ENCODE measurements at places on chromosomes 16 and 17.

- DNase-seq, result no peak
These were observed 99.3 kb downstream of the METRNL start for GRCh38 chr17:83178533-83179304.

GRCh38 chr16:17273142-17273561 lies 197.6 kb downstream of the XYLT1 start:
- DNase-seq, result peak; percentile 58

DNA sequence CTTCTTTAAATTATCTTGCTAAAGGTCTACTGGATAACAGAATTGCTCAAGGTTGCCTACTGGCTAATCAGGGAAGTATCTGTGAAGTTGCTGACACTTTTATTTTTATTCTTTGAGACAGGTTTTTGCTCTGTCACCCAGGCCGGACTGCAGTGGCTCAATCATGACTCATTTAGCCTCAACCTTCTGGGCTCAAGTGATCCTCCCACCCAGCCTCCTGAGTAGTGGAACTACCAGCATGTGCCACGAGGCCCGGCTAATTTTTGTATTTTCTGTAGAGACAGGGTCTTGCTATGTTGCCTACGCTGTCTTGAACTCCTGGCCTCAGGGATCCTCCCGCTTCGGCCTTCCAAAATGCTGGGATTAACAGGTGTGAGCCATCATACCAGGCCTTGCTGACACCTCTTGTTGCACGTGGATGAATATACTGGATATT lies 43.1 kb downstream of the GLG1 start:
- DNase-seq, result no peak

GRCh38 chr17:15319452-15320010 lies 21.9 kb downstream of the TEKT3 start:
- no peak for DNase-seq

DNA sequence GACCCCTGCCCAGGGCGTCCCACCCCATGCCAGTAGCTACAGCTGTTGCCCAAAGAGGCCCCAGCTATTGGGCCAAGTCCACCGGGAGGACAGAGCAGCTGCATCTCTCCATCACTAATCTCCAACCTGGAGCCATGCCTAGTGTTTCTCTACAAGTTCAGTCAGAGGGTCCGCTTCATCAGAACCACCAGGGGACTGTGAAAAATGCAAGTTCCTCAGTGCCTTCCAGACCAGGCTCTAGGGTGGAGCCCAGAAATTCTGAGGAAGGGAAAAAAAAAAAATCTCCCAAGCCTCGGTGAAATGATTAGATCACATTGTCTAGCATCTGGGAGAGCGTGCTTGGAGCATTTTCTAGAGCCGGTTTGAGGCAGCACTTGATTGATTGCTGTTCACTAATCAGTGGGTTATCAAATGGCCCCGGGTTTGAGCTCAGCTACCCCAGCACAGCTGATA lies 22.4 kb upstream of the HERPUD1 start:
- DNase-seq, result no peak

DNA sequence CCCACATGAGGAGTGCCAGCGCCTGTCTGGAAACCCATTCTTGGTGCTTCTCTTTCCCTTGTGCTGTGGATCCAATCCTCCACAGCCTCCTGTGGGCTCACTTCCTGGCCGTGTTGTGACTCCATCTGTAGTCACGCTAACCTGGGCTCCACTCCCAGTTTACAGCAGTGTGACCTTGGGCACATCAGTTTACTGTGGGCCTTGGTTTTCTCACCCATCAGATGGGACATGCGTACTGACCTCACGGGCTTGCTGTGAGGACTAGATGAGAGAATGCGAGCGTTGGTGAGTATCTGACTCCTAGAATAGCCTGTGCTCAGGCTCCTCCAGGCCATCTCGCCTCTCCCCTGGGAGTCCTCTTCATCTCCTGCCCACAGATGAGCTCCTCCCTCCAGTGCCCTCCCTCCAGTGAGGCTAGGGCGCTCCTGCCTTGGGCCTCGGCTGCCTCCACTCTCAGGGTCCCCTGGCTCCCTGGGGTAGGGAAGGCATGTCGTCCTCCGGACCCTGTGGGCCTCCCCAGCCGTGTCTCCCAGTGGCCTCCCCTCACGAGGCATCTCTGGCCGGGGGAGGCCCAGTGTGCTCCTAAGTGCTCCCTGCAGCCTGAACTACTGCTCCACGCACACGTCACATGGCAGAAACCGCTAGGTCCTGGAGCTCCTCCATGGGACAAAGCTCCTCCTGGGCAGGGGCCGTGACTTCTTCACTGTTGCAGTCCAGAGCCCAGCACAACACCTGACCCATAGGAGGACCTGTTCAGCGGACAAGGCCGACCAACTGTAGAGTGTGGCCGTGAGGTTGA lies 5.2 kb upstream of the FOXJ1 start:
- DNase-seq, result no peak

- DNase-seq, result no peak
These were observed 2.4 kb downstream of the CCL2 start for GRCh38 chr17:34257299-34257985.

DNA sequence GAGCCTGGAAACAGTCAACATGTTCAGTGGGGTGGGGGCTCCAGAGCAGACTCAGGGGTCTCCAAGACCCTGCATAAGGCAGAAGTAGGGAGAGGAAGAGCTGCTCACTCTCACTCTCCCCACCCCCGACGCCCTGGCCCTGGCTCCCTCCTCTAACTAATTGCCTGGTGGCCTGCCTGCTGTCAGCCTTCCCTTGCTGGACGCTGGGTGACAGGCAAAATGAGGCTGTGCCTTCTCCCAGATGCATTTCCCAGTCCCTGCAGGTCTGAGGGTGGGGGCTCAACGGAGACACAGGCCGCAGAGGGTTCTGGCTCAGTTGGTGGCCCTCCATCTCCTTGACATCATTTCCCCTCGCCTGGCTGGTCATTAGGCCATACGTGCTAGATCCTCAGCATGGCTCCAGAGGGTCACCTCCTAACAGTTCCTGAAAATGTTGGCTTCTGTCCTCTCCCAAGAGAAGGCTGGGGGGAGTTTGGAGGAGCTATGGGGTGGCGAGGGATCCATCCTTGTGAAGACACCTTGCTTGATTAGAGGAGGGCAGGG lies 1.4 kb downstream of the FMNL1 start:
- no peak for DNase-seq

DNA sequence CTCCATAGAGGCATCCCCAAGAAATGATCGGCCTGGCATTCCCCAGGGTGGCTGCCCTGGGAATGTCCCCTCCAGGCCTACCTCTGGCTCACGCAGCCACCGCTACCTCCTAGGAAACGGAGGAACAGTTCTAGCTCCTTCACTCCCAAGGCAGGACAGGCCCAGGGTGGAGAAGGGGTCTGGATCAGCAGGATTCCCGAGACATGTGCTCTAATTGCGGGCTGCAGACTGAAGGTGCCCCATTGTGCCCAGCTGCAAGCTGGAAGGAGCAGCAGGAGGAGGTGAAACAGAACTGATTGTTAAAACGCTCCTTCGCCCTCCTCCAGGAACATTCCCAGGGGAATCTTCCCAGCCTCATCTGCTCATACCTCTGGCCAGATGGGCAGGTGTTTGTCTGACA lies 40.8 kb downstream of the SCNN1G start:
- DNase-seq, result no peak

GRCh38 chr16:81440888-81441761 lies 3.5 kb upstream of the CMIP start:
- no peak for DNase-seq

- DNase-seq, result no peak
These were observed 25.3 kb downstream of the MGRN1 start for GRCh38 chr16:4649744-4650442.

- no peak for DNase-seq
These were observed 428 bp downstream of the TUFM start for GRCh38 chr16:28845761-28846079.

DNA sequence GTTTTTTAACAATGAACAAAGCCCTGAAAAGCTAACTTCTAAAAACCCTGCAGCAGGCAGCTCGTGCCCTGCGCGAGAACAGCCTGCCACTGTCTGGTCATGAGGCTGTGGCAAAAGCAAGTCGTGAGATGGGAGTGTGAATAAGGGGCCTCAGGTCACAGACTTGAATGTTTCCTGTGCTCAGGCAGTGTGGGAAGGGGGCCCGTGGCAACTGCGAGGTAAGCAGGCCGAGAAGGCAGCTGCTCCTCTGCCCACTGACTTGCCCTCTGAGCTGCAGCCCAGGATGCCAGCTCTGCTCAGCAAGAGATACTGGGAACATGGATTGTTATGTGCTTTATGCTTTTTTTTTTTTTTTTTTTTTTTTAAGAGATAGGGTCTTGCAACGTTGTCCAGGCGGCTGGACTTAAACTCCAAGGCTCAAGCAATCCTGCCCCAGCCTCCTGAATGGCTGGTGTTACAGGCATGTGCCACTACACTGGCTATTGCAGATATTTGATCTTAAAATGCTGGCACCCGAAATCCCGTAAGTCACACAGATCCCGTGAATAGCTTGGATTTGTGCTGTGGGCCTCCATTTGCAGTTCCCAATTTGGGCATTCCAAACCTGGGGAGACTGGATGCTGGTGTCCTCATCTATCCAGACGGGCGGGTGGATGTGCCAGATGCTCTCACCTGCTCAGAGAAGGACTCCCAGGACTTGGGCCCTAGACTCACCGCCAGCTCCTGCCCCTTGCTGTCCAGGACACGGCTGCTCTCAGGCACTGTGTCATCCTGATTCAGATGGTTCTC lies 44.0 kb downstream of the UBN1 start:
- no peak for DNase-seq

DNA sequence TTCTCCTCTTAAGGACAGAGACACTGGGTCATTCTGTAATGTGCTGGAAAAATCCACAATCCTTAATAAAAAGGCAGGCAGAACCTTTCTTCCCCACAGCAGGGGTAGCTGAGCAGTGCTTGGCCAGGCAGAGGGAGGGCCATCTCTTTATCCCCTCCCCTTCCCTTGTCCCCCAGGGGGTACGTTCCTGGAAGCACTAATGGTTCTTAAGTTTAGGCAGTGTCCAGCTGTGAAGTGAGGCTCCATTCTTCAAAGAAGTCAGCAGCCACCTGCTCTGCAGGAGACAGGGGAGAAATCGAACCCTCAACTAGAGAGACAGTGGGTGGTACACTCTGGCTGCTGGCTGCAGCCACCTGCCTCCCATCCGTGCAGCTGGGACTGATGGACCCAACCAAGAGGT lies 533.9 kb upstream of the CDH11 start:
- DNase-seq, result no peak

DNA sequence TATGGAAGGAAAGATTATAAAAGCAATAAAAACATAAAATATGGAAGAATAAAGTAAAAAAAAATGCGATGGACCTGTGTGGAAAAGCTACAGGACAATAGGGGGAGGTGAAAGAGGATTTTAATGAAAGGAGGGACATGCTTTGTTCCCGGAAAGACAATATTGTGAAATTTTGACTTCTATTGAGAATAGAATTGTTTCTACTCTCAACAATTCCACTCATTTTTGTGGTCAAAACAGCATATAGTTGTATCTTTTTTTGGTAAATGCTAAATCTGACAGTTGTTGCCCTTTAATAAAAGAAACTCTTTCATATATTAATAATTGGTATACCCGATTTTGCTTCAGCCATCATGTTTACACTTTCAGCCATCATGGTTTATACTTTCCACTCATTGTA lies 22.9 kb upstream of the APPBP2 start:
- DNase-seq, result no peak

GRCh38 chr17:76397687-76398522 lies 13.5 kb downstream of the SPHK1 start:
- peak; percentile 90 for DNase-seq

- no peak for DNase-seq
These were observed 25.3 kb downstream of the PRSS54 start for GRCh38 chr16:58269526-58269925.

DNA sequence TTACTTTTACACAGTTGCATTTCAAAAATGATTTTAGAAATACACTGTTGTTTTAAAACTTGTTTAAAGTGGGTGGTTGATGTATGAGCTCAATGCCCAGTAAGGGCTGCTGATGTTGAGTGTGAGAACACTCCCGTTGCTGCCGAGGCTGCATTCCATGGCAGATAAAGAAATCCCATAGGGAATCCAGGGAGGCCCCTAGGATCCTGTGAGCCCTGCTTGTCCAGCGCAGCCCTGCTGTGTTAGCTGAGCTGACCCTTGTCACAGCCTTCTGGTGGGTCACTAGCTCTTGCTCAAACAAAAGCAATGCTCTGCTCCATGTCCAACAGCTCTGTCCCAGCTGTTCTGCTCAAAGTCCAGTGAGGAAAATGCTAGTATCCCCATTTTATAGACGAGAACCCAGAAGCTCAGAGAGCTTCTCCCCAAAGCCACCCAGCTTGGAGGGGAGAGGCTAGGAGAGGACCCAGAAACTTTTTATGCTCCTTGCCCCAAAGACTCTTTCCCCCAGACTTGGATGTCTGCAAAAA lies 18.6 kb upstream of the COL1A1 start:
- no peak for DNase-seq

- DNase-seq, result no peak
These were observed 351.7 kb downstream of the NPIPA8 start for GRCh38 chr16:17984810-17985209.

DNA sequence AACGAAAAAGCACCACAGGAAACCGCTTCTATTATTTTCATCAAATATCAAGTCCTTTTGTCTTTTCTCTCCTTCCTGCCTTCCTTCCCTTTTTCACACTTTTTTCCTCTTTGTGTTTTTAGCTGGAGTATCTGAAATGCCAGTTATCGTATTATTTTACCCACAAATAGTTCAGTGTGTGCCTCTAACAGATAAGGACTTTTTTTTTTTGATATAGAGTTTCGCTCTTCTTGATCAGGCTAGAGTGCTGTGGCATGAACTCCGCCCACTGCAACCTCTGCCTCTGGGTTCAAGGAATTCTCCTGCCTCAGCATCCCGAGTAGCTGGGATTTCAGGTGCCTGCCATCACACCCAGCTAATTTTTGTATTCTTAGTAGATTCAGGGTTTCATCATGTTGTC lies 10.7 kb downstream of the DNAAF1 start:
- no peak for DNase-seq

DNA sequence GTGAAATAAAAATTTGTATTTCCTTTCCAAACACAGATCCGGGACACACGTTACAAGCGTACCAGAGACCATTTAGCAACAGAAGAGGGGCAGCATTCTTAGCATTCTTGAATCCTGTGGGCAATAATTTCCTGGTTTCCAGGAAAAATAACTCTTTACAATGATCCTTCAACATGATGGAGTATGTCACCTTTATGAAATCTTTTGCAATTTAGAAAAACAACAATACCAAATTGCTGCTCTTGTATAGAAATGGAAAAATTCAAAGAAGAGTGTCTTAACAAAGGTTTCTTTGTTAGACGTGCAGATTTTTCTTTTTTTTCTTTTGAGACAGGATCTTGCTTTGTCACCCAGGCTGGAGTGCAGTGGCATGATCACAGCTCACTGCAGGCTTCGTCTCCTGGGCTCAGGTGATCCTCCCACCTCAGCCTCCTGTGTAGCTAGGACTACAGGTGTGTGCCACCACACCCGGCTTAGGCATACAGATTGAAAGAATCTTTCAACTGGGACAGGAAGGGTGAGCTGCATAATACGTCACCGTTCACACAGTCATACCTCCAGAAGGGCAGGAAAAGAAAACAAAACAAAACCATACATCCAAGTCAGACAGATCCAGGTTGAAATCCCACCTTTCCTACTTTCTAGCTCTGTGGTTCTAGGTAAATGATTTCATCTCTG lies 10.8 kb upstream of the GCSH start:
- DNase-seq, result no peak

Data from activated T-cell treated with anti-CD3 and anti-CD28 coated beads, Interleukin-2, amount 50 U/mL, for 24 hours (primary cell).